ENCODE measurements at places on chromosomes 1 and 21.

GRCh38 chr1:25560001-25560400, 16.6 kb downstream of the LDLRAP1 start:
- DNase-seq: no peak

DNA sequence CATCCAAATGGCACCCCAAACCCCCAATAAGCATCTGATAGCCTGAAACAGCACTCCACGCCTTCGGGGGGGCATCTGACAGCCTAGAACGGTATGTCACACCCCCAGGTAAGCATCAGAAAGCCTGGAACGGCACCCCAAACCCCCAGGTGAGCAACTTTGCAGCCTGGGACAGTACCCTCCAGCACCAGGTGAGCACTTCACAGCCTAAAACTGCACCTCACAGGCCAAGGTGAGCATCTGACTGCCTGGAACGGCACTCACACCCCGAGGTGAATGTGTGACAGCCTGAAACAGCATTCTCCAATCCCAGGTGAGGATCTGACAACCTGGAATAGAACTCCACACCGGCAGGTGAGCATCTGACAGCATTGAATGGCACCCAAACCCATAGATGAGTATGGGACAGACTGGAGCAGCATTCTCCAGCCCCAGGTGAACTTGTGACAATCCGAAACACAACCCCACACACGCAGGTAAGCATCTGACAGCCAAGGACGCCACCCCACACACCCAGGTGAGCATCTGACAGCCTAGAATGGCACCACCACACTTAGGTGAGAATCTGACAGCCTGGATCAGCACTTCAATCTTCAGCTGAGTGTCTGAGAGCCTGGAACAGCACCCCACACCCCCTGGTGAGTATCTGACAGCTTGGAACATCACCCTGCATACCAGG, 18.3 kb upstream of the MMEL1 start:
- no peak for DNase-seq

- DNase-seq: no peak
These were observed 196.9 kb downstream of the TTLL7 start for GRCh38 chr1:83802023-83802422.

DNA sequence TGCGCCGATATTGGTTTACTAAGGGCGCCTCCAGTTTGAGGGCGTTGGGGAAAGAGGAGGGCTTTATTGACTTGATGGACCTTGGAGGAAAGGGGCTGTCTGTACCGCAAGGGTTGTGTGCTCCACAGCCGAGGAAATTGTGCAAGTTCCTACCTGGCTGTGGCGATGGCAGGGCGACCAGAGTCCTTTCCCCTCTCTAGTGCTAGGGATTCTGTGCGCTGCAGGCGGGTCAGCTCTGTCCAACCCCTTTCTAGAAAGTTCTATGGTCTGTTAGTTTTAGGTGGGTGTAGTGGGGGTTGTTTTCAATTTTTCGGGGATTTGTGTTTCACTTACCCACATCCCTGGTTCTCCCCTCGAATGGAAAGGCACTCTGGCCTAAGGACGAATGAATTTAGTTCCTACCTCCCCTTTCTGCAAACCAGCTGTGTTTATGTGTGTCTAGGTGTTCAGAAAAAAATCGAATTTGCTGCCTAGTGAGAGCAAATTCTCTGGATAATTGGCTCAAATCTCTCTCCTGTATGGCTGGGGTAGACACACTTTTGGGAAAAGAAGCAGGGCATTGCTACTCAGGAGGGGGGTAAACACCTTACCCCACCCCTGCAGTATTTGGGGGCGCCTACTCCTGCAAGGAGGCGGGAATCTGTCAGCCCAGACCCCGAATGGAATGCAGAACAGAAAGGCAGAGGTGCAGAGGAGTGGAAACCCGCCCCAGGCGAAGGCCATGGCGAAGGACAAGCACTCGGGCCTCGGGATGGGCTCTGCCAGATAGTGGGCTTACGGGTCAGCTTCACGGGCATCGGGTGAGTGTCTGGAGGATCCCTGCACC, 2.0 kb downstream of the DMBX1 start:
- DNase-seq: no peak

- DNase-seq: no peak
These were observed 66.4 kb downstream of the RGS13 start for GRCh38 chr1:192702212-192702902.

All from effector memory CD8-positive, alpha-beta T cell (primary cell).